ENCODE measurements at places on chromosomes 16 and 17.
A peak's percentile ranks its signal among the peaks of the same experiment; 100 is the strongest.

DNA sequence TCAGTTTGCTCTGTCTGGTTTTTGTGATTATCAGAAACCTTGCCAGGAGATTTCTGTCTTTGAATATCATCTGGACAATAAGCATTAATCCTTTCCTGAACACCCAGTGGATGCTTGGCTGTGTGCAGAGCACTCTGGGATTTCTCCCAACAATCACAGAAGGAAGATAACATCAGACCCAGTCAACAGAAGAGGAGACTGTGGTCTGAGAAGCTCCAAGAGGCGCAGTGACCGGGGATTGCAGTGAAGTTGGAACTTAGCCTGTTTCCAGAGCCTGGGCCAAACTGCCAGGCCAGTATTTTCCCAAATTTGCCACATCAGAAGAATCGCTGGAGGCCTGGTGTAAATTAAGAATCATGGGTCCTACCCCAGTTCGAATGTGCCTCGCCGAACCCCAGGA is 264.7 kb downstream of the C16orf95 start:
- DNase-seq, result no peak

DNA sequence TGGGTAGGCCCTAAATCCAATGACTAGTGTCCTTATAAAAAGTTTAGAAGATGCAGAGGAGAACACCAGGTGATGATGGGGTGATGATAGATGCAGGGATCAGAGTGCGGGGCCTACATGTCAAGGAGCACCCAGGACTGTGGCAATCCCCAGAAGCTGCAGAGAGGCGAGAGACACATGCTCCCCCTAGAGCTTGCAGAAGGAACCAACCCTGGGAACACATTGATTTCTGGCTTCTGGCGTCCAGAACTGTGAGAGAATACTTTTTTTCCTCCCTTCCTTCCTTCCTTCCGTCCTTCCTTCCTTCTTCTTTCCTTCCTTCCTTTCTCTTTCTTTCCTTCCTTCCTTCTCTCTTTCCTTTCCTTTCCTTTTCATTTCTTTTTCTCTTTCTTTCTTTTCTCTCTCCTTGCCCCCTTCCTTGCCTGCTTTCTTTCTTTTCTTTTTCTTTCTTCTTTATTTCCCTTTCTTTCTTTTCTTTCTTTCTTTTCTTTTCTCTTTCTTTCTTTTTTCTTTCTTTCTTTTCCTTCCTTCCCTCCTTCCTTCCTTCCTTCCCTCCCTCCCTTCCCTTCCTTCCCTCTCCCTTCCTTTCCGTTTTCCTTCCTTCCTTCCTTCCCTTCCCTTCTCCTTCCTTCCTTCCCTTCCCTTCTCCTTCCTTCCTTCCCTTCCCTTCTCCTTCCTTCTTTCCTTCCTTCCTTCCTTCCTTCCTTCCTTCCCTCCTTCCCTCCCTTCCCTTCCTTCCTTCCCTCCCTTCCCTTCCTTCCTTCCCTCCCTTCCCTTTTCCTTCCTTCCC is 134.3 kb downstream of the HAPSTR1 start:
- no peak for DNase-seq

GRCh38 chr17:63279498-63280230 is 166.4 kb downstream of the CYB561 start:
- no peak for DNase-seq

GRCh38 chr16:4327386-4328045 is 11.6 kb downstream of the GLIS2 start:
- DNase-seq, result no peak

- DNase-seq, result no peak
These were observed 606.3 kb upstream of the CDH11 start for GRCh38 chr16:65728167-65728566.

DNA sequence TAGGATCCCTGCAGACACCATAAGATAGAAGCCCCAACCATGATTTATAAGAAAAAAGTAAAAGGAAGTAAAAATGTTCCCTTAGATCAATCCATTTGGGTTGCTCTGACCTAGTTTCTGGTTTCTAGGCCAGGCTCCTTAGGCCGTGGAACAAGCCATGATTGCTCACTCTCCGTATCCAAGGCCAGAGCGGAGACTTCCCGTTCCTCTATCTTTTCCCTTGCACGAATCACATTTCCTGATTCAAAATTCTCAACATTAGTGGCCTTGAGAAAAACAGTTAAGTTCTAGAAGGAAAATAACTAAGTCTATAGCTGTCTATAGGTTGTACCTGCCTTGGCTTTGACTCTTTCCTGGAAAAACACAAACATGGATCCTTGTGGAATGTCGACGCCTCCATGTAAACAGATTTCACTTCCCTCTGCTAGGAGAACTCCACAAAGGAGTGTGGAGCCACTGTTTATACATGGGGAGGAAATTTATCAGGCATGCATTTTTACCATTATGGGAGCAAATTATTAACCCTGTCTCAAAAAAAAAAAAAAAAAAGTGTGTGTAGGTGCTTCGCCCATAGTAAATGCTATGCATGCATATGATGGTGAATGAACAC is 149.6 kb downstream of the ZFHX3 start:
- DNase-seq, result no peak

- no peak for DNase-seq
These were observed 28.9 kb upstream of the GNA13 start for GRCh38 chr17:65085397-65085796.

DNA sequence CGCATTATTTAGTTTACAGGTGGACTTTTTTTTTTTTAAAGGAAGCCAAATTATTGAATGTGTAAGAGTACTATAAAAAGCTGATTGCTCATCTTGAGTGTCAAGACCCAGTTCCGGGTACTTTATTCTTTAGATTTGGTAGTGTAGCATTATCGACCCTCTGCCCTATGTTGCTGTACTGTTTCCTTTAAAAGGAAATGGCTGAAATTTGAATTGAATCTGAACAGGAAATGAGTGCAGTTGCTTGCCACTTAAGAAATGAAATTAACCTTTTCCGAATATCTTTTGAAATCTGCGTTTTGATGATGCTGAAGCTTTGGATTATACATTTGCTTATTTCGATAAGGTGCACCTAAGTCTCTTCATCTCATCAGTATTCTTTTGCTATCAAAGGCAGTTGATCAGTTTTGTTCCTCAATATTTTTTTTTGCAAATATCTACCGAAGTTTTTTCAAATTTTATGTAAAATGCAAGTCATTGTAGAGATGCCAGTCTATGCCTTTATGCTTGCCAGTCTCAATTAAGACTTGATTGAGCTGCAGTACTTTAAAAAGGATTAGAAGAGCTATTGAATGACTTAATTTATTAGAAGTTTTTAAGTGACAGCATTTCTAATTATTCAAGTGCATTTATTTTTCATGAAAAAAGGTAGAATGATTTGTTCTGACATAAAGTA is 1.8 kb downstream of the GGNBP2 start:
- DNase-seq, result no peak

DNA sequence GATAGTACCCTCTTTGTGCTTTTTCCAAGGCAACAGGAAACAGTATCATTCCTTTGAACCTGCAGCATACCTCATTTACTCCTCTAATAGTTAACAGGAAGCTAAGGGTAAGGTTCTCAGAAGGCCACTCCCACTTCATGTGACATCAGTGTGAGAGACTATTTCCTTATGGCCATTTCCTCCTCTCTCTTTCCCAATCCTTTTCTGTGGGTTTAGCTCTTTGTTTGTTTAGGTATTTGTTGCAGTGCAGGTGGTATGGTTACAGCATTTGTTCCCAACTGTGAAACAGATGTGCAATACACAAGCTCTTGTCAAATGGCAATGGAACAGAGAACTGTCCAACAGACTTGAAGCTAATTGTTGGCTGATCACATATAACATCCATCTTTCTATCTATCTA is 14.7 kb downstream of the TMC5 start:
- DNase-seq, result no peak

DNA sequence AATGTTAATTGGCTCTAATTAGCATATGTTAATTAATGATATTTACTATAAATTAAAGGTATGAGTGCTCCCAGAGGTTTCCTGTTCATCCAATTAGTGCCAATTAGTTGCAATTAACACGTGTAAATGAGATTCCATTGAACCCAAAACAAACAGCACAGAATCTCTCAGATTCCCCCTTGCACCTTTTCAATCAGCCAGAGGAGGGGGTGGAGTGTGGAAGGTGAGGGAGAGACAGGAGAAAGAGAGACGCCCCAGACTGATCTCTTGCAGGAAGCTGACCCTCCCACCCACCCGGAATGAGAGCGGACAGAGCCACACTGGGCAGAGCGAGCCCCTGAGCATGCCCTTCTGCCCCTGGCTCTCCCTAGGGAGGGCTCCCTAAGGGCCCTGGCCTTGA is 24.1 kb upstream of the LHX1 start:
- DNase-seq, result no peak

DNA sequence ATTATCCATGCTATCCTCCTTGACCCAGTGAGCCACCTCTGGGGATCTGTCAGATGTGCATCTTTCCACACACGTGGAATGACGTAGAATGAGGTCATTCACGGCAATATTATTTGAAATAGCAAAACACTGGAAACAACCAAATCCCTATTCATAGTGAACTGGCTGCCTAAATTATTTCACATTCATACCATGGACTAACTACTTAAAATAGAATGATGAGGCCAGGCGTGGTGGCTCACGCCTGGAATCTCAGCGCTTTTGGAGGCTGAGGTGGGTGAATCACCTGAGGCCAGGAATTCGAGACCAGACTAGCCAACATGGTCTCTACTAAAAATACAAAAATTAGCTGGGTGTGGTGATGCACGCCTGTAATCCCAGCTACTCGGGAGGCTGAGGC is 75.5 kb downstream of the RAP1GAP2 start:
- no peak for DNase-seq

GRCh38 chr17:50361561-50362480 is 11.2 kb downstream of the MRPL27 start:
- DNase-seq, result no peak

DNA sequence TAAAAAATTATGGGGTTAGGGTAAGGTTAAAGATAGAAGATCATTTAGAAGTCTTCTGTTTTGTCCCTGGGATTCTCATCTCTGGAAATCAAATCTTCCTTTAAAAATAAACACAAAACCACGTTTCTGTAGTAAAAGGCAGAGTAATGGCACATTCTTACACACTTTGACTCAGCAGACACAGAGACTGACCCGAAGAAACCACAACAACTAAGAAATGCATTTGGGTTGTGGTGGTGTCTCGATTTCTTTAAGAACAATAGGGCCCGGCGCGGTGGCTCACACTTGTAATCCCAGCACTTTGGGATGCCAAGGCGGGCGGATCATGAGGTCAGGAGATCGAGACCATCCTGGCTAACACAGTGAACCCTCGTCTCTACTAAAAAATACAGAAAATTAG is 54.9 kb upstream of the MYH10 start:
- no peak for DNase-seq

DNA sequence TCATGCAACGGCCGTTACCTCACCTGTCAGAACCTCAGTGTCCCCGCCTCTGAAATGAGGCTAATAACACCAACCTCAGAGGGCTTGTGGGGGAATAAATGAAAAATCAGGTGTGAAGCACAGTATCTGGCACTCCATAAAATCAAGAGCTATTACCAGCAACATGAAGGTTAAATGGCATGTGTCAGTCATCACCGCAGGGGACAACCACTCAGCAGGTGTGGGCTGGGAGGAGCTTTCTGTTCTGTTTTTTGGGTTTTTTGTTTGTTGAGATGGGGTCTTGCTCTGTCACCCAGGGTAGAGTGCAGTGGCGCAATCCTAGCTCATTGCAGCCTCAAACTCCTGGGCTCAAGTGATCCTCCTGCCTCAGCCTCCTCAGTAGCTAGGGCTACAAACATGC is 16.8 kb upstream of the KRT19 start:
- no peak for DNase-seq

DNA sequence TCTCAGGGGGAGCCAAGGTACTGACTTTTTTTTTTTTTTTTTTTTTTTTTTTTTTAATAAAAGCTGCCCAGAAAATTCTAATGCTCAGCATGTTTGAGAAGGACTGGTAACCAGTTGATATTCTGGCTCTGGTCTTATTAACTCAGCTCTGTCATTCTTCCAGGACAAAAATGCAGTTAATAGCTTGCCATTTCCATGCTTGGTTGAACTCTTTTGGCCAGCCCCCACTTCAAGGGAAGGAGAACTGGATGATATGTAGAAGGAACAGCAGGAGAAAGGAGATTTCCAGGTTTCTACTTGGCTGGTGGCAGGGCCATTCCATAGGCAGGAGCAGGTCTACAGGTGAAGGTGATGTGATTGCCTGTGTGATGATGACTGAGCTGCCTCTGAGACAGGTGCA is 59.2 kb upstream of the TANC2 start:
- no peak for DNase-seq

DNA sequence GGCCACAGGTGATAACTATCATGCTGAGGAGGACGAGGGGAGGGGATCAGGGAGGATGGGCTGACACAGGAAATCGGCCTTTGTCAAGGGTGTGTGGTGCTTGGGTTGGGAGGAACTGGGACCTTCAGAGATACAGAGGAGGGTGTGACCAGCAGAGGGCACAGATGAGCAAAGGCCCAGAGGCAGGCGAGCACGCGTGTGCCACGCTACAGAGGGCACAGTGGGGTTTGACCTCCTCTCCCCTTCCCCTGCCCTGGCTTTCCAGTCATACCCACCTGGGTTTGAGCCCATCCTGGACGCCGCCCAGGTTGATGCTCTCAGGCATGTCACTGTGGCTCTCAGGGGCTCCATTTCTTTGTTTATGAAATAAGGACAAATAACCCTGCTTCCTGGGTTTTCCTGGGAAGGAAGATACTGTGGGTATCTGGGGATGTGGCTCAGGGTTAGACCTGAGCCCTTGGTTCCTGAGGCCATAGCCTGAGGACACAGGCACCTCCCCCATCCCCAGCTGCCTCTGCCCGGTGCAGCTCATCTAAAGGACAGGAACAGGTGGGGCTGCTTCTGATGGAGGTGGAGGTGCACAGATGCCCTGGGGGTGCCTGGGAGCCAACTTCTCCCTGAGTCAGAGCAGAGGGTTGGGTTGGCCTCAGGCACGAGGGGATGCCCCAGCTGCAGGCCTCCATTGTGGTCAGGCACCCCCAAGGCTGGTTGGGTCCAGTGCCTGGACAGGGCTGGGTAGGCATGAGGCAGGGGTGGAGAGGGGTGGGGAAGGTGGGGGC is 51.8 kb downstream of the BEAN1 start:
- DNase-seq, result peak; percentile 29

GRCh38 chr17:46886310-46886663 is 34.9 kb downstream of the WNT9B start:
- DNase-seq, result no peak

DNA sequence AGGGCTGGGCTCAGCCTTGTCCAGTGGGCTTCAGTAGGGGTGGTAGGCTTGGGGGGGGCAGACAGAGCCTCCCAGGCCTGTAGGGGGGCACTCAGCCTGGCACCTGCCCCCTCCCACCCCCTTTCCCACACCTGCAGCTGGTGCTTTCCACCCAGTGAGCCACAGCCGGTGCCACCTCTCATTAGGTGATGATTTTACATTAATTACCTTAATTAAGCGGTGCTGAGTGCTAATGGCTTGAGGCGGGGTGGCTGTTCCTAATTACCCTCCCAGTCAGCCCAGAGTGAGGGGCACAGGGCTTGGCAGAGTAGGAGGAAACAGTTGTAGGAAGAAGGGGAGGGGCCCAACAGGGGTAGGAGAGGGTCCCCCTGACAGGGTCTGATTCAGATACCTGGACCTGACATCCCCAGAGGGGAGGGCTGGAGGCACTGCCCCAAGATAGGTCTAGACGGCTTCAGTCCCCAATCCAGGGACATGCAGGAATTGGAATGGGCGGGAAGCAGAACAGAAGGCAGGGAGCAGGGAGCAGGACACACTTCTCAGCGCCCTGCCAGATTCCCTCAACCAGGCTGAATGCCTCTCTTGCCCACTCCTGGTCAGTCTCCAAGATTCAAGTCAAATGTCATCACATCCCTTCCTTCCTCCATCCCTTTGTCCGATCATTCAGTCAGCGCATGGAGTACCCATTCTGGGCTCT is 26.5 kb upstream of the PHF12 start:
- DNase-seq, result no peak

- DNase-seq, result no peak
These were observed 9.0 kb upstream of the MAPK3 start for GRCh38 chr16:30131869-30132475.

Measured in activated naive CD4-positive, alpha-beta T cell (primary cell).